ENCODE measurements at places on chromosomes 1 and 21.

GRCh38 chr1:234292011-234292410, 81.2 kb upstream of the COA6 start:
- no peak for DNase-seq

DNA sequence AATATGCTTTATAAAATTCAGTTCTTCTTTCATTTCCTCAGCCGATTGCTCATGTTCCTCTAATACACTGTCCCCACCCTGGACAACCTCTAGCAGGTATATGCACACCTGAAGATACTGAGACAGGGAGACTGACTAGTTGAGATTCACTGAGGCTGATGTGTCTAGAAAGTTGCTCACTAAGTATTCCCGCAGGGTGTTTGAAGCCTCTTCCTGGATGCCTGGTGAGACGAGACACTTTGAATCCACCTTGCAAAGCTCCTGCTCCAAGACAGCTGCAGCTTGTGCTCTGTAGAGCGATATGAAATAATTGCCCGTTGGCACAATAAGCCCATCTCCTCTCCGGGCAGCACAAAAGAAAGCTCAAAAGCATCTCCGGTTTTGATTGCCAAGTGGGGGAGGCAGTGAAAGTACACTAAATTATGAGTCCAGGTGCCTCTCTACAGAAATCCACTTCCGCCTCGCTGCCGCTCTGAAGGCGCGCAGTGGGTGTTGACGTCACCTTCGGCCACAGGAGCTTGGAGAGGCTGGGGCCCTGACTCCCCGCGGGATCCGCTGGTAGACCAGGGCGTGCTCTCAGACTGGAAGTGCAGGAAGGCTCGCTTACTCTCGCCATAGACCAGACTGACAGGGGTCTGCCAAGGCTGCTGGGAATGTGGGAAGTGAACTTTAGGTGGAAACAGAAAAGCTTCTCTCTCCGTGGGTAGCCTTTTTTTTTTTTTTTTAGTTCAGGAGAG, 46.3 kb downstream of the GPA33 start:
- DNase-seq = peak; percentile 17

- DNase-seq = peak; percentile 66
Measured at GRCh38 chr1:19643602-19644394, at the start of gene NBL1. TSS of gene NBL1 (plus strand) at chr1:19644311. CDS start at chr1:19655031, 10,720 bp downstream.

GRCh38 chr1:14894811-14895560, 258.6 kb upstream of the TMEM51 start:
- no peak for DNase-seq

- DNase-seq = peak; percentile 14
Measured at GRCh38 chr1:58047265-58047858, 499.2 kb downstream of the OMA1 start.

GRCh38 chr1:153415850-153416570, at the start of gene S100A7A:
TSS of gene S100A7A (plus strand) at chr1:153416520. CDS start at chr1:153418083, 1,563 bp downstream.
- DNase-seq = no peak

GRCh38 chr1:38745476-38746401, 113.8 kb downstream of the RRAGC start:
- DNase-seq = no peak

DNA sequence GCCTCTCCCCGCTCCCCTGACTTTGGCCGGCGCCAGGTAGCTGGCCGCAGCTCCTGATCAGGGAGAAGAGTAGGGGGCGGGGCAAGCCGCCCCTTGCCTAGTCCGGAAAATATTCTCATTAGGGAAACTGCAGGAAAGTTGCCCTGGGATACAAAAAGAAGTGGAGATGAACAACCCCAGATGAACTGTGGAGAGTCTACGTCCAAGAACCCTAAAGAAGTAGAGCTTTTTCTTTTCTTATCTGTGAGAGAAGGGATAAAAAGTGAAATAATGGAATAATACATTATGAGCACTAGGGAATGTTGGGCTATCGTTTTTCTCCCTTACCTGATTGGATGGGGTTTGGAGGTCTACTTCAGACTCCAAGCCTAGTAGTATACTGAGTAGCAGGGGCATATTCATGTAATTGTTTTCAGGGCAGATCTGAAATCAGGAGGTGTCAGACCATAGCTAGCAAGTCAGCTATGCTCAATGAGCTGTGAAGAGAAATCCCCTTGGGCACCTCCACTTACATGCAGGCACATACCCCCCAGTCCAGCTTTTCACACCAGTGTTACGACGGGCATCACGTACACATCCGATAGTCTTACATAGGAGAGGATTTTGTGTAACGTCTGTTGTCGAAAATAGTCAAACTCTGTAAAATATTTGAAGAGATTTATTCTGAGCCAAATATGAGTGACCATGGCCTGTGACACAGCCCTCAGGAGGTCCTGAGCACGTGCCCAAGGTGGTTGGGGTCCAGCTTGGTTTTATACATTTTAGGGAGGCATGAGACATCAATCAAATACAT, 1.7 kb upstream of the DUSP10 start:
- no peak for DNase-seq

DNA sequence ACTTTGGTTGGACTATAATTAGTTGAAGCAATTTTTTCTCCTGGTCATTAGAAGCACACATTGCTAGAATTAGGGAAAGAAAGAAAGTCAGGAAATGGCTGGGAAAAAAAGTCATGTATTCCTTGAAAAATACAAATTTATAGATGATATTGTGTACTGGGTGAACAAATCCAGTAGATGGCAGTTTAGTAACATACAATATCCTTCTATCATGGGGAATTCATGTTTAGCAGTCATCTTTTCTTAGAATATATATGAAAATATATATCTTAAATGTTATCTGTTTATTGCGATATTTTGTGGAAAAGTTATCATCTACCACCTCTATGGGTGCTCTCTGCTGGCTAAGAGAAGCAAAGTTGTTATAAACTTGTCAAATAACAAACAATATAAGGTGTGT, 13.1 kb upstream of the ZRANB2 start:
- peak; percentile 16 for DNase-seq

GRCh38 chr21:17646790-17647189, 34.1 kb upstream of the BTG3 start:
- DNase-seq = no peak

DNA sequence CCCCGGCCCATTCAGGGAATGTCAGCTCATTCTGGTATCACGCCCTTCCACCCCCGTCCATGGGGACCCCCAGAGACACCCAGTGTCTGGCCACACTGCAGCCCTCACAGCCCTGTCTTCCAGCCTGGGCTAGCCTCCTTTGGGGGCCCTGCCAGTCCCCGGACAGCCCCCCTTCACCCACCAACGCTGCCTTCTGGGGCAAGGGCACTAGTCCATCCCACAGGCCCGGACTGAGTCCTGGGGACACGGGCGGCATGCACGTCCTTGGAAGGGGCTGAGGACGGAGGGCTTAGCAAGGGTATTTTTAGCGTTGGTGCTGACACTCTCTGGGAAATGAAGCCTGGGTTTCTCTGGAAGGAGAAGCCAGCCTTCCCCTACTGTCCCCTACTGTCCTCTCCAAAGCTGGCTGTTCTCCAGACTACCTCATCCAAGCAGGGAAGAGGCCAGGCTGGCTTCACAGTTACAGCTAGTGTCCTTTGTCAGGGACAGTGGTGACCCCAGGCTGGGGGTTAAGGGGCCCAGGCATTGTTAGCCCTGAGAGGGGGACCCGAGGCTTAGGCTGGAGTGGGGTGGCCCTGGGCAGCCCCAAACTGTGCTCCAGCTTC, 39.5 kb downstream of the COQ8A start:
- DNase-seq = no peak

DNA sequence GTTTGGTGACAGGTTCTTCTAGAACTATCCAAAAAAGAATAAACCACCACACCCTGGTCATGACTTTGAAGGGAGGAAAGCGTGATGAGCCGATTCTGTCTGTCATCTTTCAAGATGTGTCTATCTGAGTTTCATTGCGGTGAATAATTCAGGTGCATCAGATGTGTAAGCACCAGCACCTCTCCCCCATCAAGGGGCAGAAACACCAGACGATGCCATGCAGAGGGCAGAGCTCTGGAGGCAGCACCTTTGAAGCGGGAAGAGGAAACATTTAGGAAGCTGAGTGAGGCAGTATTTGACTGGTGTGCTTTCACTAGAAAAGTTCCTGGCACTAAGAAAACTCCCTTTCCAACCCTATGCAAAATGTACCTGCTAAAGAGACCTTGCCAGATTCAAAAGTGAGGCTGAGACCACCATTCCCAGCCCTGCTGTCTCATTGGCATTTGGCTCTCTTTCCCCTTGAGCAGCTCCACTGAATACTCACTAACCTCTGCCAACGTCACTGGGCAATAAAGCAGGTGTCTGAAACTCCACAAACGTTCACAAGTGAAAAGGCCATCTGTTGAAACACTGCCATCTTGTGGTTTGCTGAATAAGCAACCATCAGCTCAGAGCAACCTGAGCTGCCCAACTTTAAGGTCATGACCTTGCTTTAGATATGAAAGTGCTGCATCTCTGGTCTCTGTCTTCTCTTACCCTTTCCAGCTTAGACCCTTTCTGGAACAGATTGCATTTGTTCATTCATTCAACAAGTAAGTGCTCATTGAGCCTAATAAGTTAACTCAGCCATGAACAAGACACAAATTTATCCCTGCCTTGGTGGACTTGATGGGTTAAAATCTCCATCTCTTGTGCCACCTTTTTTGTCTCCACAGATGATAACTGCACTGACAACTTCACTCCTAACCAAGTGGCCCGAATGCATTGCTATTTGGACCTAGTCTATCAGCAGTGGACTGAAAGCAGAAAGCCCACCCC, 228.6 kb downstream of the PAPPA2 start:
- DNase-seq = peak; percentile 47

- DNase-seq = no peak
Measured at GRCh38 chr1:25575191-25575590, 31.8 kb downstream of the LDLRAP1 start.

DNA sequence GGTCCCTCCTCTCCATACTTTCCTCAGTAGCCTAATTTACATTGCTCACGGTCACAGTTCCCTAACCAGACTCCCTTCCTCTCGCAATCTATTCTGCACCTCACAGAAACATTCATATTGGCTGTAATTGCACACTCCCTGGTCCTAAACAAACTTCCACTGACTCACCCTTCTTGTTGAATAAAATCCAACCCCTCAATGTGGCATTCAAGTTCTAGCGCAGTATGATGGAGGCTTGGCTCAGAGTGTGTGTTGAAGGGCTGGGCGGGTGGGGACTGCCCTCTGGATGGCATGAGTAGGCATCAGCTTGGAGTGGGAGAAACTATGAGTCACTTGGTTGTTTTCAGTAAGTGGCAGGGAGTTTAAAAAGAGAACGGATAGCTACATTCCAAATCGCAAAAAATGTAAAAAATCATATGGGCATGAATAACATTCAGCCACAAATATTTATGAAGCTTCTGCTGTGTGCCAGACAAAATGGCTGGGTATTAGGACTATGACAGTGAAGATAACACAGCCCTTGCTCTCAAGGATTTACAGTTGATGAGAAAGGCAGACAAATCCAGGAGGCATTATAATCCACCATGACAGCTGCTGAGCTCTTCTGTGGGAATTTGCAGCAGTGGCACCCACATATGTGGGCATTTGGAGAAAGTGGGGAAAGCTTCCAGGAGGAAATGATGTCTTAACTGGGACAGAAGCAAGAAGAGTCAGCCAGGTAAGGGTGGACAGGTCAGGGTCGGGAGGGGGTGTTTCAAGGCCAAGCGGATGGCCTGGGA, 42.2 kb upstream of the LYST start:
- DNase-seq = peak; percentile 74

- DNase-seq = no peak
Measured at GRCh38 chr1:234532503-234532922, 53.5 kb upstream of the TARBP1 start.

- DNase-seq = peak; percentile 45
Measured at GRCh38 chr1:53878492-53879105, 11.0 kb downstream of the YIPF1 start.

GRCh38 chr1:200525090-200525987, 95.2 kb downstream of the KIF14 start:
- DNase-seq = peak; percentile 77

GRCh38 chr1:29521811-29522580, 285.7 kb downstream of the PTPRU start:
- DNase-seq = no peak

- DNase-seq = peak; percentile 49
Measured at GRCh38 chr1:55478742-55479141, 263.6 kb upstream of the USP24 start.

- DNase-seq = peak; percentile 55
Measured at GRCh38 chr1:89518221-89518631, 6.4 kb upstream of the LRRC8B start.

Measured in fibroblast of skin of abdomen (primary cell).